Activated CD4-positive, alpha-beta T cell treated with anti-CD3 and anti-CD28 coated beads, Interleukin-2, amount 10 ng/mL, durations not matched to agents 7 days and 5 days (primary cell): ENCODE measurements at places on chromosomes 1 and 21. TPM values are rescaled to one million over a fixed set of nuclear protein-coding genes. Genes with fewer than 3 reads are reported as not detected.

The GUCA2B gene
- not detected for total RNA-seq

The HMGN1 gene
- total RNA-seq, result 395 TPM

The ZSWIM5 gene
- total RNA-seq, result 0.62 TPM

The STUM gene
- not detected for total RNA-seq

- H3K4me1 ChIP-seq, result no peaks in the 10 kb centered on the region
- no peak overlapping the region for H3K4me3 ChIP-seq
- no peak for DNase-seq
- no peaks in the 10 kb centered on the region for H3K36me3 ChIP-seq
- peaks cover 5% of the 10 kb centered on the region for H3K27me3 ChIP-seq
These were observed 88.3 kb upstream of the NGF start for GRCh38 chr1:115426231-115426771.

DNA sequence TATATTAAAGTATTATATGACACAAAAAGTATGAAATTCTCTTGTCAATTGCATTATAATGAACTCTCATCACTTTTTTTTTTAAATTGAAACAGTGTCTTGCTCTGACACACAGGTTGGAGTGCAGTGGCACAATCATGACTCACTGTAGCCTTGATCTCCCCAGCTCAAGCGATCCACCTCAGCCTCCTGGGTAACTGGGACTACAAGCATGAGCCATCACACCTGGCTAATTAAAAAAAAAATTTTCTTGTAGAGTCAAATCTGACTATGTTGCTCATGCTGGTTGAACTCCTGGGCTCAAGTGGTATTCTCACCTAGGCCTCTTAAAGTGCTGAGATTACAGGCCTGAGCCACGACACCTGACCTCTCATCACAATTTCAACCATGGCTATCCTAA is 259.3 kb downstream of the S1PR1 start:
- H3K27ac ChIP-seq, result no peak overlapping the region
- no peak overlapping the region for H3K4me3 ChIP-seq

- H3K4me3 ChIP-seq, result no peak overlapping the region
- peak; percentile 64 for DNase-seq
- H3K27me3 ChIP-seq, result no peaks in the 10 kb centered on the region
- peaks cover 6% of the 10 kb centered on the region for H3K4me1 ChIP-seq
- no peaks in the 10 kb centered on the region for H3K36me3 ChIP-seq
- H3K27ac ChIP-seq, result no peak overlapping the region
These were observed 18.2 kb upstream of the MSTO1 start for GRCh38 chr1:155591770-155592169.

DNA sequence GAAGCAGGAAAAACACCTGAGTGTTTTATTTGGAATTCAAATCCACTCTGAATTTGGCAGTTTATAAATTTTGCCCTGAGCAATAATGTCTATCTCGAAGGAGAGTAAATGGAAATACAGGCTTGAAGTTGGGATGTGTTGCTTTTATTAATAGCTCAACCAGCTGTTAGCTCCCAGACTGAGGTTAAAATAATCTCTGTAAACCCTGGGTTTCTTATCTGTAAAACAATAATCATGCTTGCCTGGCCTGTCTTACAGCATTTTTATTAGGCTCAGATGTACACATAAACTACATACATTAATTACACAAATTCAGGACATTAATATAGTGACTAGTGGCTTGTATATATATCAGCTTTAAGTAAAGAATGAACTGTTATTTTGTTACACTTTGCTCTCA is 148.5 kb downstream of the GALNT2 start:
- no peak overlapping the region for H3K4me3 ChIP-seq
- no peaks in the 10 kb centered on the region for H3K27me3 ChIP-seq
- H3K4me1 ChIP-seq, result peaks cover 34% of the 10 kb centered on the region
- peaks cover 9% of the 10 kb centered on the region for H3K36me3 ChIP-seq
- H3K27ac ChIP-seq, result no peak overlapping the region
